Mammary epithelial cell (primary cell): ENCODE measurements at places on chromosomes 6 and 20. TPM values are rescaled to one million over a fixed set of nuclear protein-coding genes. Genes with fewer than 3 reads are reported as not detected.

Gene BIRC7
- polyA plus RNA-seq, result not detected

DNA sequence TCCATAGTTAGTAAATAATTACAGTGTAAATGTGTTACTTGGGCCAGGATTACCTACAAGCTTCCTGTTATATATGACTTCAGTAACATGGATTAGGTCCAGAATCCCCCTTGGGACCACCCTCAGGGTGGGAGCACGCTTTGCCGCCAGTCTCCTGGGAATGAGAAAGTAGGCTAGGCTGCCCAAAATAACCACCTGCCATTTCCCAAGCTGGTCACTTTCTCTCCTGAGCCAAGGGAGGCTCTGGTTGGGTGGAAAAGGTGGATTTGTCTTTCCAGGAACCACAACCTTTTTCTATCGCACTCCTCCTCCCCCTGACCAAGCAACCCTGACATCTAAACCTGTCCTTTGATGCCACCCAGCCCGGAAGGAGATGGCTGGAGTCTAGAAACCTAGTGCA lies 9.6 kb upstream of the RIMS4 start:
- DNase-seq, result no peak

GRCh38 chr20:54598352-54598751 lies 123.0 kb downstream of the DOK5 start:
- no peak for DNase-seq

Gene SLC22A2
- not detected for polyA plus RNA-seq

Gene ATXN1
- 7.1 TPM for polyA plus RNA-seq

- peak; percentile 96 for DNase-seq
Observed at GRCh38 chr20:7346562-7346961, 579.1 kb downstream of the BMP2 start.

DNA sequence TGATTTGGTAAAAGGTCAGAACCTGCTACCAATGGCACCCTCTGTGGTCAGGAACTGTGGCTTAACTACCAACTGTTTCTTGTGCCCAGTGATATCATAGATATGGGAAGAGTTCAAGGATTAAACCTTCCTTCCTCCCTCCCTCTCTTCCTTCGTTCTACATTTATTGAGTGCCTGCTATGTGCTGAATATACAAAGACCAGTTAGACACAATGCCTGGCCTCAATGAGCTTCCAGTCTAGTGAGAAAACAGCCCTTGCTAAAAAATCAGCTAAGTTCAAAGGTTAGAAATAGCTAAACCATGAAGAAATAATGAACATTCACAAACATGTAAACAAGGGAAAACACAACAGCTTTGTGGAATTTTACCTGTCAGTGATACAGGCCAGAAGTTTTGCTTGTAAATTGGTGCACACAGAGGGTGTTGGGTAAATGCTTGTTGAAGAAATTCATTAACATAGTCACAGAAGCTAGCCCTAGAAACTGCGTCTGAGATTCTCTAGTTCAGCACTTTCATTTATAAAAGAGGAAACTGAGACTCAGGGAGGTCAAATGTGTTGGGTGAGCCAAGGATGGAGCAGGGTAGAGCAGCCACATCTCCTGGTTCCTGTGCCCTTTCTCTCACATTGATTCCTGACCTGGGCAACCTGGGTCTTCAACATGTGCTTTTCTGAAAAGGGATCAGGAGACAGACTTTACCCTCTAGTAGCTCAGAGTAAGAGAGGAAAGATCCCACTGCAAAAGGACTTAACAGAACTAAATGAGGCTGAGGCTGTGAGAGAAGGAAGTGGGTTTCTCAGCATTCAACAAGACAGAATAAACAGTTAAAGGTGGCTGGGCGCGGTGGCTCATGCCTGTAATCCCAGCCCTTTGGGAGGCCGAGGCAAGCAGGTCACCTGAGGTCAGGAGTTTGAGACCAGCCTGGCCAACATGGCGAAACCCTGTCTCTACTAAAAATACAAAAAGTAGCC lies 14.4 kb upstream of the FOXO3 start:
- DNase-seq, result no peak

DNA sequence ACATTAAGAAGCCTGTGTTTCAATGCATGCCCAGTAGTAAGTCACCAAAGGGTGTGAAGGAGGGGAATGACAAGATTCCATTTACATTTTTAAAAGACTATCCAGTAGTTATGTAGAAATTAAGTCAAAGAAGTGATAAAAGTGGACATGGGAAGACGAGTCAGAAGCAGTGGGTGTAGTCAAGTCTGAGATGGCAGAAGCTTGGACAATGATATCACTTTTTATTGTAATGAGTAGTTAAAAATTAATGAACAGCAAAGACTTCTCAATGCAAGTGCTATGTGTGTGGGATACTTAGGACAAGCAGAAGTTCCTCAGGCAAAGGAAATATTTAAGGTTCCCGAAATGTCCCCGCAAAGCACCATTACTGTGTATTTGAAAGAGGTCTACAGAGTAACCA lies 156.0 kb downstream of the DST start:
- no peak for DNase-seq

DNA sequence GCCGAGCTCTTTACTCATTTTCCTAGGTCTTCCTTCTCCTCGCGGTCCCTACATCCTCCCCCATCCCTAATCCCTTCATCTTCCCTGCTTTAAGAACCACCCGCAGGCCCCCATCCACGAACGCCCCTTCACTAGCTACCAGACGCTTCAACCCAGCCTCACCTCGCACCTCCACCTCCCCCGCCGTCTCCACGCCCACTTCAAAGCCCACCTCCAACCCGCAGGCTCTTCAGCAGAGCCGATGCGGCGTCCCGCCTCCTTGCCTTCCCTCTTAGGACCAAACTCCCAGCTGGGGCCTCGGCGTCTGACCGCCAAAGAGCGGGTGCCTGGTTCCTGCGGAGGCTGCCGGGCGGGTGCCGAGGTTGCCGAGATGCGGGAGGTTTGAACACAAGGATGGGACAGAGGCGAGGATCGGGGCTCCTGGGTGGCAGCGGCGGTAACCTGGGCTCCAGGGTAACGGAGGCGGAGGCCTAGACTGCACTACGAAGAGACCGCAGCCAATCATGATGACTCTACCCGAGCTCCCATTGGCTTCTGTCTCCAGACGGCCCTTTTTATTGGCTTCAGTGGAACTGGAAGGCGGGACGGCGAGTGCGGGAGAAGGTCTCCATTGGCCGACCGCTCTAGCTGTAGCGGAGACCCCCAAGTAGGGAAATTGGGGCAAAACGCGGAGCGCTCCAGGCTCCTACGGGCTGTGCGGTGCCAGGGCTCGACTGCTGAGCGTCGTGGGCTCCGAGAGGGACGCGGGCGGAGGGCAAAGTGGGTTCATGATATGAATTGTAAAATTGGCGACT lies at the start of gene LCA5:
LCA5 (minus strand) TSS at position 477 of the 794 bp plus-strand sequence. CDS start 18,536 bp downstream, outside the sequence.
- peak; percentile 98 for DNase-seq

DNA sequence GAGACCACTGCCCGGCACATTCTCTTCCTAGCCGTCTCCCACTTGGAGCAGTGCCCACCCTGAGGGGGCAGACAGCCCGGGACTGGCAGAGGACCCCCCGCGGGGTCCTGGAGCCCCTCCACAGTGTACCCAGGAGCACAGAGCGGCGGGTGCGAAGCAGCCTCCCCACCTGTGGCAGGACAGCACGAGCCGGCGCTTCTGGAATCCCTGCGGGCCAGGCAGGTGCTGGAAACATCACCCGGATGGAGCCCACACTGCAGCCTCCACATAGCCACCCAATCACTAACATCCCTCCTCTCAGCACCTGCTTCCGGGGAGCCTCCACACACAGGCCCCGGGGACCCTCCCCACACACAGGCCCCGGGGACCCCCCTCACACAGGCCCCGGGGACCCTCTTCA lies 18.7 kb downstream of the GATA5 start:
- no peak for DNase-seq

- no peak for DNase-seq
Observed at GRCh38 chr6:95819939-95820338, 195.8 kb upstream of the FUT9 start.

- peak; percentile 69 for DNase-seq
Observed at GRCh38 chr6:12289365-12289919, 719 bp upstream of the EDN1 start.

DNA sequence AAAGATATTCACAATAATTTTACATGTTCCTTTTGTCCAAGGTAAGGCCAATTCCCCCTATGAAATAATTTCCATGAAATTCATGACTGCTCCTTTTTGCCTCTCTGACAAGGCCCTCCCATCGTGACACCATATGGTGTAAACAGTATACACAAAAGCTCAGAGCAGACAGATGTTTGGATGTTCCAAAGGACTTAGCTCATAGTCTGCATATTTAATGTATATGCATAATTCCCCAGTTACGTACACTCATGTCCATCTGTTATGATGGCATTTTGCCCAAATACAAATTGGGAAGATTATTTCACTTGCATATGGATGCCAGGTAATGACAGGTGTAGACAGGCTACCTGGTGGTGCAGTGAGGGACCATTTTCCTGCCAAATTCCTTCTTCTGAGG lies 376.5 kb downstream of the KHDRBS2 start:
- no peak for DNase-seq

GRCh38 chr6:14123386-14124111 lies 6.0 kb downstream of the CD83 start:
- DNase-seq, result no peak

Gene NNAT
- polyA plus RNA-seq, result 0.86 TPM

DNA sequence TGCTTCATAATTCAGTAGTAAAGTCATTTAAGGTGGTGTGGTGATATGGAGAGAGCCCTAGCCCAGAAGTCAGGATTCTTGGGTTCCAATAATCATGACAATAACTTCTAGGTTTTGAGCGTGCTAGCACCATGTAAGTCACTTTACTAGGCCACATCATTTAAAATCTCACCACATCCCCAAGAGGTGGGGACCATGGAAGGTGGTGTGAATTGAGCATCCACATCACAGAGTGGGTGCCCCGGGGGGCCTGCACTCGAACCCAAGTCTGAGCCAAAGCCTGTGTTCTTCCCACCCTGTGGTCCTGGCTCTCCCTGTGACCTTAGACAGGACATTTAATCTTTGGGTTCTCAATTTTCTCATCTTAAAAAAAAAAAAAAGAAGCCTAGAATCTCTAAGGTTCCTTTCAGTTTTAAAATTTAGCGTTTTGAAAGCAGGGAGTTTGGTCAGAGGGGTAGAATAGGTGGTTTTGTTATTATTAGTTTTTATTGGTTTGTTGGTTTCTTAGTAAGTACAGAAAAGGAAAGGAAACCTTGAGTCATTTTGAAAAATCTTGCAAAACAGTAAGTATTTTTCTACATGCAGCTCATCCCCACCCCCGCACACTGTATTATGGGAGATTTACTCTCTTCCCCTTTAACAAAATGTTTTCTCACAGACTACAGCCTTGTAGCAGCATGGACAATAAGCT lies 26.4 kb downstream of the ARMC2 start:
- no peak for DNase-seq

Gene MYBL2
- polyA plus RNA-seq, result 12.7 TPM

- DNase-seq, result no peak
Observed at GRCh38 chr20:55714736-55715135, 290.6 kb downstream of the CBLN4 start.

Gene CST2
- polyA plus RNA-seq, result not detected

- DNase-seq, result no peak
Observed at GRCh38 chr20:12978613-12979495, 29.9 kb upstream of the SPTLC3 start.

GRCh38 chr6:11536795-11537194 lies 754 bp upstream of the TMEM170B start:
- DNase-seq, result no peak

GRCh38 chr6:20680697-20681165 lies 146.5 kb downstream of the CDKAL1 start:
- peak; percentile 55 for DNase-seq

Gene SLC17A2
- polyA plus RNA-seq, result not detected

GRCh38 chr6:169520104-169520503 lies 181.7 kb downstream of the WDR27 start:
- no peak for DNase-seq

- peak; percentile 82 for DNase-seq
Observed at GRCh38 chr6:111482959-111483735, at the start of gene REV3L. REV3L (minus strand) TSS chr6:111483218; CDS start chr6:111482888, 330 bp downstream.

GRCh38 chr20:58025233-58025632 lies 203.2 kb downstream of the ANKRD60 start:
- no peak for DNase-seq

GRCh38 chr20:13749811-13750210 lies 34.9 kb downstream of the ESF1 start:
- no peak for DNase-seq

- no peak for DNase-seq
Observed at GRCh38 chr6:96505363-96505762, 16.2 kb upstream of the UFL1 start.

DNA sequence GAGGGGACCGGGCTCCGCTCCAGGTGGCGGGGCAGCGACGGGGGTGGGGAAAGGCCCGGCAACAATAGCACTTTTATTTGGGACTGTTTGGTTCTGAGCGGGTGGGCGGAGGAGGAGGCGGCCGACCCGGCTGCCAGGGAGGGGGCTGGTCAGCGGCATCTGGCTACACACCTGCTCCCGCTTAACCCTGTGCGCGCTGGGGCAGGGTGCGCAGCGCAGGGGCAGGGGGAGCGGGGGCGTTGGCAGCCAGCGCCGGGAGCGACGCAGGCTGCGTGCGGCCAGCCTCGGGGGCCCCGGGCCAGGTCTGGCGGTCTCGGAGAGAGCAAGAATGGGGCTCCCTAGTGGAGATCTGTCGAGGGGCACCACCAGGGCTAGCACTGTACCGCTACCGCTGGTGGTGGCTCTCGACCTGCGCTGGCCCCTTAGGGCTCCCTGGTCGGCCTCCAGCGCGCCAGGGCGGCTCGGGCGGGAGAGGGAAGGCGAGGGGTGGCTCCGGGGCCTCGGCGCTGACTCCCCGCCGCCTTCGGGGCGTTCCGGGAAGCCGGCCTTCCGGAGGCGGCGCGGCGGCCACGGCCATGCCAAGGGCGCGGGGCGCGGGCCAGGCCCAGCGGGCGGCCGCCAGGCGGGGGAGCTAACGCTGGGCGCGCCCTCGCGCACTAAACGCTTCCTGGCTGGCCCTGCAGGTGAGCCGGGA lies 92.4 kb downstream of the NCR2 start:
- peak; percentile 32 for DNase-seq

Gene TFAP2D
- not detected for polyA plus RNA-seq

Gene FRMD1
- 0.01 TPM for polyA plus RNA-seq

Gene WFDC5
- polyA plus RNA-seq, result 0.41 TPM

Gene COL19A1
- polyA plus RNA-seq, result not detected

DNA sequence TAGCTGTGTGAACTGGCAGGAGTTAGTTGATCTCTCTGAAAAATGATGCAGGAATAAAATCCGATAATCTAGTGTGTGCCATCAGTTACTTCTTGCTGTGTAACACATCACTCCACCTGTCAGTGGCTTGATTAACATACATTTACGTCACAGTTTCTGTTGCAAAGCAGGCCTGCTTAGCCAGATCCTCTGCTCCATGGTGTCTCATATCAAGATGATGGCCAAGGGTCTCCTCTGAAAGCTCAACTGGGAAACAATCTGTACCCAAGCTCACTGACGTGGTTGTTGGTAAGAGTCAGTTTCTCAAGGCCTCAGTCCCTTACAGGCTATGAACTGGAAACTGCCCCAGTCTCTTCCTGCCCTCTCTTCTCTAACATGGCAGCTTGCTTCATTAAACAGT lies 51.8 kb downstream of the FOXA2 start:
- no peak for DNase-seq

GRCh38 chr20:51531712-51532456 lies 10.6 kb downstream of the NFATC2 start:
- DNase-seq, result no peak

GRCh38 chr6:151112130-151112529 lies 127.6 kb upstream of the AKAP12 start:
- DNase-seq, result no peak
